ENCODE measurements at places on chromosomes 7 and 10. TPM values are rescaled to one million over a fixed set of nuclear protein-coding genes. Genes with fewer than 3 reads are reported as not detected.

DNA sequence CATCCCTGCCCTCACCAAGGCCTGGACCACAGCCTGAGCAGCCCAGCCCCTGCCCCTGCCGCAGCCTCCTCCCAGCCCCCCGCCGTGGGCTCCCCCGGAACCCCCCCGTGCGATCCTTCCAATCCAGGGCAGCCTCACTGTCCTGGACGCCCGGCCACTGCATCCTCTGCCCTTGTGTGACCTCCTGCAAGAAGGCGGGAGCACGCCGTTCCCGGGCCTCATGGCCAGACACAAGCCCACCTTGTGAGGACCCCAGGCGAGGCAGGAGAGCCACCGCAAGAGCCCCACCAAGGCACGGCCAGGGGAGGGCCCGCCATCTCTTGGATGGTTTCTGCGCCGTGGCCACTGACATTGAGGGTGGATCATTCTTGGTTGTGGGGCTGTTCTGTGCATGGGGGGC is 7.8 kb upstream of the LFNG start:
- peaks cover 13% of the 10 kb centered on the region for H3K4me1 ChIP-seq
- no peak for DNase-seq
- H3K27me3 ChIP-seq: no peaks in the 10 kb centered on the region
- H3K27ac ChIP-seq: no peak overlapping the region
- no peaks in the 10 kb centered on the region for H3K36me3 ChIP-seq
- no peak overlapping the region for H3K4me3 ChIP-seq

Gene ZNF365
- 0.41 TPM for total RNA-seq

DNA sequence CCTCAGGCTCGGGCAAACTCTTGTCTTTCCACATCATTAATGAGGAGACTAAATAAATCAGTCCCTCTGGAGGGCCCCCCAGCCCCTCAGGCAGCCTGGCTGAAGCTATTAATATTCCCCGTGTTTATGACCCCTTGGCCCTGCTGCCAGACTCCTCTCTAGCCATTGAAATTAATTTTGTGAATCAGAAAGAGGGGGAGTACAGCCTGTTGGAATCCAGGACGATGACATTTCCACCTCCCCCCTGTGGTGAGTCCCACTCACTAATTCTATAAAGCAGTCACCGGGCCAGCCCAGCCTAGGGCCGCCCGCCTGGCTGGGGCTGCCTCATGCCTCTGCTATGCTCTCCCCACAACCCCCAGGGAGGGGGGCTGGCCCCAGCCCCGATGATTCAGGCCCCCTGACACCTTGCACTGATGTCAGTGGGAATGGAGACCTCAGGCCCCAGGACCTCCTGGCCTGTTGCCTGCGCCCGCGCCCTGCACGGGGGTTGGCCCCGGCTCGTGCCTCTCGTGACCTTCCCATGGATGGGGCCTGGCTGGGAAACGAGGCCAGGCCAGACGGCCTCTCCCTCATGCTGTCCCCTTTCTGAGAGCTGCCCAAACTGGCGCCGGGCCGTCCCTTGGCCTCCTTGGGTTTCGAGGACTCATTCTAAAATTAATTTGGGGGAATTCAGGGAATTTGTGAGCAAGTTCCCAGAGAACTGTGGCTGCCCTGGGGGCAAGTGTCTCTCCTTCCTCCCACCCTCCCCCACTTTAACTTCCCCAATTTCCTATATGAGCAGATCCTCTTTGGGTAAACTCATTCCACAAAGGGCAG is 34.0 kb downstream of the TMEM270 start:
- peak overlapping the region; percentile 77 for H3K27ac ChIP-seq
- no peaks in the 10 kb centered on the region for H3K27me3 ChIP-seq
- DNase-seq: peak; percentile 92
- H3K36me3 ChIP-seq: no peaks in the 10 kb centered on the region
- peaks cover 28% of the 10 kb centered on the region for H3K4me1 ChIP-seq

GRCh38 chr10:58017719-58018367 is 249.9 kb downstream of the IPMK start:
- H3K4me1 ChIP-seq: no peaks in the 10 kb centered on the region
- H3K27ac ChIP-seq: no peak overlapping the region
- no peaks in the 10 kb centered on the region for H3K27me3 ChIP-seq
- no peak overlapping the region for H3K4me3 ChIP-seq

Gene BICC1
- total RNA-seq: 15.2 TPM

DNA sequence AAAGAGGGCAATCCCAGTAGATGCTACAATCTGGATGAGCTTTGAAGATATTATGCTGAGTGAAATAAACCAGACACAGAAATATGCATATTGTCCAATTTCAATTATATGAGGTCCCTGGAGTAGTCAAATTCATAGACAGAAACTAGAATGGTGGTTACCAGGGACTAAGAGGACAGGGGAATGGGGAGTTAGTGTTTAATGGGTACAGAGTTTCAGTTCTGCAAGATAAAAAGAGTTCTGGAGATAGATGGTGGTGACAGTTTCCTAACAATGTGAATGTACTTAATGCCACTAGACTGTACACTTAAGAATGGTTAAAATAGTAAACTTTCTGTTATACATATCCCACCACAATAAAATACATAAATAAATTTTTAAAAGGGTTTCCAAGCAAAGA is 236.6 kb downstream of the ELMO1 start:
- H3K36me3 ChIP-seq: no peaks in the 10 kb centered on the region
- no peak overlapping the region for H3K4me3 ChIP-seq
- H3K27me3 ChIP-seq: no peaks in the 10 kb centered on the region
- peaks cover 19% of the 10 kb centered on the region for H3K4me1 ChIP-seq
- DNase-seq: no peak

- H3K4me1 ChIP-seq: peaks cover 8% of the 10 kb centered on the region
- H3K4me3 ChIP-seq: no peak overlapping the region
- H3K27ac ChIP-seq: no peak overlapping the region
- H3K36me3 ChIP-seq: no peaks in the 10 kb centered on the region
- no peak for DNase-seq
Observed at GRCh38 chr10:99337901-99338300, 8.7 kb downstream of the CNNM1 start.
